ENCODE measurements at places on chromosomes 16 and 17. TPM values are rescaled to one million over a fixed set of nuclear protein-coding genes. Genes with fewer than 3 reads are reported as not detected.

DNA sequence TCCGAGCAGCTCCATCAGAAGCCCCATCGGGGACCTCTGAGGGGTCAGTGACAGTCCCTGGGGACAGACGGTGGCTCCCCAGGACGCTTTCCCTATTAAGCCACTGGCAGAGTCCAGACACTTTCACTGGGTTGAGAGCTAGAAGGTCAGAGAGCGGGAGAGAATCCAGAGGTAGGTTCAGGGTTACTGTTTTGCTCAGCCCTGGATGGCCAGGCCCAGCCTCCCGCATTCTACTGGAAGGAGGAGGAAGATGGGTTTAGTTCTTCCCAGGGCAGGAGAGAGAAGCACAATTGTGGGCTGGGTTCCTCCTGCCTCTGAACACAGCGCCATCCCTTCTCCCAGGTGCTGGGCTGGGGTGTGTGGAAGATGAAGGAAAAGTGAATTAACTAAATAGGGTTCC lies 452.8 kb downstream of the SLC39A11 start:
- no peak for DNase-seq

- DNase-seq: no peak
Measured at GRCh38 chr17:74924250-74924948, at the start of gene OTOP2. Gene OTOP2 (plus strand): TSS chr17:74924273. CDS start chr17:74924633, 360 bp downstream.

GRCh38 chr17:39405436-39405835 lies 4.0 kb upstream of the FBXL20 start:
- no peak for DNase-seq

DNA sequence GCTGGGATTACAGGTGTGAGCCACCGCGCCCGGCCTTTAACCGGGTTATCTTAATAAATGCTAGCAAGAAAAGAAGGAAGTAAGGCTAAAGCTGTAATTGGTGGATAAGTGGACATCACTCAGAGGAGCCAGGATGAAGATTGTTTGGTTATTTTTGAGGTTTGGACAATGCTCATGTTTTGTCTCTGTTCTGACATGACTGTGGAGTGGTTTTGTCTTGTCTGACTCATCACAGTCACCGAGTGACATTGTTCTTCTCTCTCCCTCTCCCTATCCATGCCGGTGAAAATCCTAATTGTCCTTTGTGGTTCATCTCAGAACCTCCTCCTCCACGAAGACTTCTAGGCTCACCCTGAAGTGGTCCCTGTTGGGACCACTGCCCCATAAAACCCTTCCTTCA lies 23.5 kb upstream of the GRIN2A start:
- no peak for DNase-seq

DNA sequence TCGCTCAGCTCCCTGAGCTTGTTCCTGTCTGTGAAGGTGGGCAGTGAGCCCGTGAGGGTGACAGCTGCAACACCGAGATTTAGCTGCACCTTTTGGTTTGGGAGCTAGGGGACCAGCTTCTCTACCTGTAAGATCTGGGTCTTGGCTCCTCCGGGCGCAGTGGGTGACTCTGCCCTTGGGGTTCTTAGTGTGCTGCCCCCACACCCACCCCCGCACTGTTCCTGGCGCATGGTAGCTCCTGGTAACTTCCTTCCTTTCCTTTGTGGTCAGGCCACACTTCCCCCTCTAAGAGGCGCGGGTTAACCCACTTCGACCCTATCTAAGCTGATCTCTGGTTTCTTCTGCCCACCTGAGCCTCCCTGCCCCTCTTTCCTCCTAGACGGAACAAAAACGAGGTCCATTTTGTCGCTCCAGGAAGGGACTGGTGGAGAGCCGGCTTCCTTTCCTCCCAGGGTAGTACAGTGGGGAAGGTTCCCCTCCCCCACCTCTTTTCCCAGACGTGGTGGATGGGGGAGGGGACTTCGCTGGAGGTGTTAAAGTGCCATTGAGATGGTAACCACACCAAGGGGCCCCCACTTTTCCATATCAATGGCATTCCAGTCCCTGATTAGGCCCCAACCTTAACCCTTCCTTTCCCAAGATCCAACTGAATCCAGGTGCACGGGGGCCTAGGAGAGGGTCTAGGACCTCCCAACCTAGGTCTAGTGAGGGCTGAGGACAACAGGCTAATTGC lies 4.6 kb upstream of the CLDN9 start:
- DNase-seq: no peak

FBXO47 gene
- not detected for total RNA-seq

DNA sequence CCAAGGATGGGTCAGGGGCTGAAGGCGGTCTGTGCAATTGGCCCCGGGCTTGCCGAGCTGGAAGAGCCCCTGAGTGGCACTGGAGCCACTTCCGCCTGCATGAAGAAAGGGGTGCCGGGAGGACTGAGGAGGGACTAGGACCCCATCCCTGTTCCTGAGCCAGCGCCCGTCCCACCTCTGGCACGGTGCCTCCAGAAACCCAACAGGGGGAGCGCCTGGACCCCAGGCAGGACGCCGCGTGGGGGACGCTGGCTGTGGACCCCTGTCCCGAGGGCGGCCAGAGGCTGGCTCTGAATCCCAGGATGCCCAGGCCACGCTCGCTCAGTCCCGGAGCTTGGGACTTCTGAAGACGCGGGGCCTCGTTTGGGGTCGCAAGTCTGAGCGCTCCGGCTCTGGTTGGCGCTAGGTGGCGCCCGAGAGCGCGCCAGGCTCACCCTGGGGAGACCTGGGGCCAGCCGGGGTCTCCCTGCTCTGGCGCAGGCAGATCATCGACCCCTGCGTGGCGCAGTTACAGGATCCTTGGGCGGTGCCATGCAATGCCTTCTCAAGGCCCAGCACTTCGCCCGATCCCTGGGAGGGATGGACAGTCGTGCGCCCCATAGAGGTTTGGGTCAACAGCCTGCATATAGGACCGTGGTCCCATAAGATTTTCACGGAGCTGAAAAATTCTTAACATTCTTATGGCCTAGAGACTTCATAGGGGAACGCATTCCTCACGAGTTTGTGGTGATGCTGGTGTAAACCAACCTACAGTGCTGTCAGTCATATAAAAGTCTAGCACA lies 58.5 kb upstream of the CREBBP start:
- DNase-seq: peak; percentile 64

DNA sequence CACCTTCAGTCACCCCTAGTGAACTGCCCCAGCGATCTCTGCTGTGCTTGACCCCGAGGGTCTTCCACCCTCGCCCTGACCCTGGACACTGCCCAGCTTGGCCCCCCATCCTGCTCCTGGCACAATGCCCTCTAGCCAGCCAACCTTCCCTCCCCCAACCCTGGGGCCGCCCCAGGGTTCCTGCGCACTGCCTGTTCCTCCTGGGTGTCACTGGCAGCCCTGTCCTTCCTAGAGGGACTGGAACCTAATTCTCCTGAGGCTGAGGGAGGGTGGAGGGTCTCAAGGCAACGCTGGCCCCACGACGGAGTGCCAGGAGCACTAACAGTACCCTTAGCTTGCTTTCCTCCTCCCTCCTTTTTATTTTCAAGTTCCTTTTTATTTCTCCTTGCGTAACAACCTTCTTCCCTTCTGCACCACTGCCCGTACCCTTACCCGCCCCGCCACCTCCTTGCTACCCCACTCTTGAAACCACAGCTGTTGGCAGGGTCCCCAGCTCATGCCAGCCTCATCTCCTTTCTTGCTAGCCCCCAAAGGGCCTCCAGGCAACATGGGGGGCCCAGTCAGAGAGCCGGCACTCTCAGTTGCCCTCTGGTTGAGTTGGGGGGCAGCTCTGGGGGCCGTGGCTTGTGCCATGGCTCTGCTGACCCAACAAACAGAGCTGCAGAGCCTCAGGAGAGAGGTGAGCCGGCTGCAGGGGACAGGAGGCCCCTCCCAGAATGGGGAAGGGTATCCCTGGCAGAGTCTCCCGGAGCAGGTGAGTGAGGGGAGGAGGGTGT lies at the start of gene TNFSF13:
TNFSF13 (plus strand) TSS at position 207 of the 776 bp plus-strand sequence; CDS start at position 497, 290 bp downstream.
- no peak for DNase-seq

DNA sequence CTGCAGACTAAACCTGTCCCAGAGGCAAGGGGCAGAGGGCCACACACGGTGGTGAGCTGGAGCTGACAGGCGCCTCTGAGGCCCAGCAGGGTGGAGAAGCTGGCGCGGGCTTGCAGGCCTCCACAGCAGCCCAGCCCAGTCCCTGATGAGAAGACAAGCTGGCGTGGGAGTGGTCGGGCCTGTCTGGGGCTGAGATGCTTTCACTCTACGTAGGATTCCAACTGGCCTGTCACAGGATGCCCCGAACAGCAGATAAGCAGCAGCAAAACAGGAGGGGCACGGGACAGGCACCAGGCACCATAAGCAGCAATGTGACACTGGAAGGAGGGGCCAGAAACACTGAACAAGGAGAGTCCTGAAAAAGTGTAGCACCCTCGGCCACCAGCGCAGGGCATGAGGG lies 40.1 kb downstream of the PEMT start:
- DNase-seq: no peak

GRCh38 chr17:41687828-41688640 lies 651 bp upstream of the EIF1 start:
- peak; percentile 37 for DNase-seq

PARD6A gene
- total RNA-seq: 6.3 TPM

DNA sequence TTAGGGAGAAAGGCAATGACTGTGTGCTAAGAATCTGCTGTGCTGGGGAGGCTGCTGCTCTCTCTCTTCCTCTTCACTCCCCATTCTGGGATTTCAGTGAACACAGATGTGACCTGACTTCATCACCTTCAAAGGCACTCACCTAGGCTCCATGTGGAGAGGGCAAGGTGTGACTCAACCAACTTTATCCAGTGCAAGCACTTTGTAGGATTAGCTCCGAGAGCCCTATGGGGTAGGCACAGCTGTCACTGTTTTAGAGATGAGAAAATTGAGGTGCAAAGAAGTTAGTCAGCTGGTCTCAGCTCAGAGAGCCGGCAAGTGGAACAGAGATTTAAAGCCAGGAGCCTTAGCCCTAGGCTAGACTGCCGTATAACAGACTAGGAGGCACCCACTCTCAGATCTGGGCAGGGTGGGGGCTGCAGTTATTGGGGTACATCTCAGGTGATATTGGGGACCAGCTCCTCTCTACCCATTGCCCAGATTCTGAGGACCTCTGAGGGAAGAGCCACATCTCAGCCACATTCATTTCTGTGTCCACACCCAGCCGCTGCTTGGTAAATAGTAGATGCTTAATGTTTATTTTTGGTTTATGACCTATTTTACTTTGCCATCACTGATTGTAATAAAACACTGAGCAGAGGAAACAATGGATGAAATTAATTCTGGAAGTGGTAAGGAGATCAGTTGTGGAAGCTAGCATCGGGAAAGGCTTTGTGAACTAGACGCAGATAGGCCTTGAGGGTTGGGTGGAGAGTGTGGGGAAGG lies 138.8 kb downstream of the CCDC182 start:
- DNase-seq: no peak

HS3ST3B1 gene
- 15.4 TPM for total RNA-seq

GRCh38 chr16:50581845-50582244 lies 33.6 kb downstream of the NKD1 start:
- DNase-seq: no peak

GRCh38 chr17:4861052-4861451 lies 27.9 kb downstream of the MINK1 start:
- DNase-seq: no peak

DNA sequence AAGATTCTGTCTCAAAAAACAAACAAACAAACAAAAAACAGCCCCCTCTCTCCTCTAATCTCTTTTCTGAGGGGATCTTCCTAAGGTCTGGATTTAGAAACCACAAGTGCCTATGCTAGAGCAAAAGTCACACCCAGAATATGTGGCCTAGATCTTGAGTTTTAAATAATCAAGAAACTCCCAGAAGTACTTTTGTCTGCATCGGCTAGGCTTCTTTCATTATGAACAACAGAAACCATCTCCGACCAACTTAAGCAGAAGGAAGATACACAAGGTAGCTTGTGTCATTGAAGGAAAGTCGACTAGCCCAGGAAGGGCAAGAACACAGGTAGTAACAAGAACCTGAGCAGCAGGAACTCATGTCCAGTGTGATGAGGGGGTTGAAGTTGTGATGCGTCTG lies 73.9 kb upstream of the KIFC3 start:
- no peak for DNase-seq

C16orf92 gene
- total RNA-seq: not detected

GRCh38 chr16:72590151-72590937 lies 418.4 kb upstream of the PMFBP1 start:
- no peak for DNase-seq

GRCh38 chr17:81040791-81041337 lies 5.9 kb downstream of the BAIAP2 start:
- no peak for DNase-seq

- no peak for DNase-seq
Measured at GRCh38 chr17:7969433-7969832, 33.0 kb upstream of the GUCY2D start.

DNA sequence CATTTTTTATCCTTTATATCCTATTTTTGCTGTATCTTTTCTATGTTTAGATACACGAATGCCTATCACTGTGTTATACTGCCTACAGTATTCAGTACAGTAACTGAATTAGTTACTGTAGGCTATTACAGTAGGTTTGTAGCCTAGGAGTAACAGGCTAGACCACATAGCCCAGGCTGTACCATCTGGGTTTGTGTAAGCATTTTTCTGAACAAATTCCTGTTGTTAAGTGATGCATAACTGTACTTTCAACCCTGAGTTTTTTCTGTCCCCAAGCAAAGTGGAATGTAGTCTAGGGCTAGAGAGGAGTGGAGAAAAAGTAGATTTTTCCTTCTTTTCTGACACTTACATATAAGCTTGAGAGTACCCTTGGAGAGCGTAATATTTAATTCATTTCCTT lies 282.1 kb downstream of the HS3ST3B1 start:
- DNase-seq: no peak

KRTAP4-9 gene
- total RNA-seq: not detected

TIMP2 gene
- total RNA-seq: 6.7 TPM

GRCh38 chr17:17205368-17206123 lies 587 bp downstream of the PLD6 start:
- peak; percentile 60 for DNase-seq
